ELR (cell line): ENCODE measurements at places on chromosomes 1 and 21.

DNA sequence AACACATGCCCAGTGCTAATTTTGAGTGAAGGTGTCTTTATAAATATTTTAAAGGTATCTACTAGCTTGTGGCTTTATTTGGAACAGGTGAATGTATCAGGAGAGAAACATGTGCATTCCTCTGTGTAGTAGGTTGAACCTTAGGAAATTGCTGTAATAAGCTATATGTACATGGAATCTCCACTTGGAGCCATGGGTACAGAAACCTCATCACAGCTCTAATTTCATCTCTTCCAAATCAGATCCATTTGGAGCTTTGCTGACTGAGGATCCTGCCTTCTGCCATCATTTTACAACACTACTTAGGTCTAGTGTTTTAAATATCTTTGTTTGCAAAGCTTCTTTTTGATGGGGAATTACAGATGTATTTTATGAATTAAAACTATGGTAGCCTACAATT is 2.1 kb downstream of the KCNK2 start:
- DNase-seq: no peak

- peak; percentile 35 for DNase-seq
Measured at GRCh38 chr1:182527680-182528079, 61.4 kb downstream of the RNASEL start.

DNA sequence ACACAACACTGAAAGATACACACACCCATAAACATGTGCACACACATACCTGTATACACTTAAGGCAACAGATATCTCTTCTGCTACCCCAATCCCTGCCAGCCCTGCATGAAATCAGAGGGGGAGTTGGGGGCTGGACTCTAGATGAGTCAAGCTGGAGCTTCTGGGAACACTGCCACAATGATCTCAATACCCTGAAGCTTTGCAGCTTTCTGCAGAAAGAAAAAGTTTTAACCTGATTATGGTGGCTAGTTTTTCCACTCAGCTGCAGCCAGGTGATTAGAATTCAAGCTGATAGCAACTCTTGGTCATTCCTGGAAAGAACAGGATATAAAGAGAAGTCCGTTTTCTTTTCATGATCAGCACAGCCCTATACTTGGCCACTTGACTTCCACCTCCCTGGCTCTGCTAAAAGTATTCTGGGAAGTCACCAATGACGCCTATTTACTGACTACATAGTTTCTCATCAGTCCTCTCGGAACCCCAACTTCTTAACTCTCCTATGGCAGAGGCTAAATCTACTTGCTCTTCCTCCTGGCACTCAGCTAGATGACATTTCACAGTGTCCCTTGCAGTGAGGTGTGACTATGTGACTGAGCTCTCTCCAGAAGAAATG is 20.7 kb upstream of the DNASE2B start:
- DNase-seq: peak; percentile 81

DNA sequence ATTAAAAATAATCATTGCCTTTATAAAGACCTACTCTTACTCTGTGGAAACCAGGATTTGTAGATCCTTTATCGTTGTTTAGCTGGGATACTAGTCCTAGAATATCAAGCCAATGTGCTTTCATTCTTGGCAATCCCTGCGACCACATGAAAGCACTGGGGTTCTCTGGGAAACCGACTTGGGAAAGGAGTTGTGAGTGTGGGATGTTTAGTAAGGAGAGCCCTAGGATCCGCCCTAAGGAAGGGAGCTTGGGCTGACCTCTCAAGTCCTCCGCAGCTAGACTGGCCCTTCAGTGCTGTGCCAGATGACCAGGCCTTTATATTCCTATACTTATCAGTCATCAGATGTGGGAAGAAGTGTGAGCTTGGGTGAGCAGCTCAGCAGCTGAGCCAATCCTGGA is 5.2 kb upstream of the KRTAP19-8 start:
- DNase-seq: no peak

GRCh38 chr1:182261655-182262054 is 129.9 kb downstream of the GLUL start:
- no peak for DNase-seq

- DNase-seq: no peak
Measured at GRCh38 chr1:241767737-241768136, 80.3 kb upstream of the EXO1 start.

DNA sequence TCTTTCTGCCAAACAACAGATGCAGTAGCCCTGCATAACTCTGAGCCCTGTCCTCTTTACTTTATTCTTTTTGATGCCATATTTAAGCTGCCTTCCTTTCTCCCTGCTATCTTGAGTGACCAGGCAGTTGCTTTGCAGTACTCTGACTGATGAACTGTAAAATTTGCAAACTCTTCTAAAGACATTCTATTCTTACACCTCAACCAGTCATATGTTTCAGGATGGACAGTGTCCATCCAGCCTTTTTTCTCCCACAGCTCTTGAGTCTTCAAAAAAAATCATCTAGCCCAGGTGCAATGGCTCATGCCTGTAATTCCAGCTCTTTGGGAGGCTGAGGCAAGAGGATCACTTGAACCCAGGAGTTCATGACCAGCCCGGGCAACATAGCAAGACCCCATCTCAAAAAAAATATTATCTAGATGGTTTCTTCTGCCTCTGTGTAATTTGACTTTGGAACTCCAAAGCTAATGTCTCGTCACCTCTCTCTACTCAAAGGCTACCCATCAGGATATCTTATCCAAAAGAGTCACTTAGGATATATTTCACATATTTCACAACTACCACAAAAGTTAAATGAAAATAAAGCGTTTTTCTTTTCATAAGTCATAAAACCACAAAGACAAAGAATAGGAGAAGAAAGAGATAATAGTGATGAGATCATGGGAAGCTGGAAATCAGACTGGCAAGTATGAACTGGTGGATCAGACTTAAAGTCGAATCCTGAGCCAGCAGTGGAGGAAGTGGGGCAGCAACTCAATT is 54.6 kb upstream of the IPO9 start:
- DNase-seq: peak; percentile 80

- no peak for DNase-seq
Measured at GRCh38 chr21:31744182-31744800, 12.4 kb upstream of the SCAF4 start.

GRCh38 chr1:96313216-96313615 is 408.4 kb upstream of the PTBP2 start:
- peak; percentile 57 for DNase-seq
